ENCODE measurements at places on chromosomes 7 and 10. TPM values are rescaled to one million over a fixed set of nuclear protein-coding genes. Genes with fewer than 3 reads are reported as not detected.

Gene PPP1R3C
- total RNA-seq, result 5.7 TPM

Gene PDLIM1
- total RNA-seq, result 5.7 TPM

Gene MKX
- total RNA-seq, result 2.2 TPM

Gene CRTAC1
- total RNA-seq, result not detected

Gene KLF14
- 1.6 TPM for total RNA-seq

Gene ARHGAP22
- total RNA-seq, result not detected

GRCh38 chr10:13335881-13336280 is 12.2 kb downstream of the SEPHS1 start:
- H3K4me3 ChIP-seq, result no peak overlapping the region
- H3K4me1 ChIP-seq, result peaks cover 6% of the 10 kb centered on the region
- no peaks in the 10 kb centered on the region for H3K27me3 ChIP-seq
- DNase-seq, result no peak
- peaks cover 58% of the 10 kb centered on the region for H3K36me3 ChIP-seq

DNA sequence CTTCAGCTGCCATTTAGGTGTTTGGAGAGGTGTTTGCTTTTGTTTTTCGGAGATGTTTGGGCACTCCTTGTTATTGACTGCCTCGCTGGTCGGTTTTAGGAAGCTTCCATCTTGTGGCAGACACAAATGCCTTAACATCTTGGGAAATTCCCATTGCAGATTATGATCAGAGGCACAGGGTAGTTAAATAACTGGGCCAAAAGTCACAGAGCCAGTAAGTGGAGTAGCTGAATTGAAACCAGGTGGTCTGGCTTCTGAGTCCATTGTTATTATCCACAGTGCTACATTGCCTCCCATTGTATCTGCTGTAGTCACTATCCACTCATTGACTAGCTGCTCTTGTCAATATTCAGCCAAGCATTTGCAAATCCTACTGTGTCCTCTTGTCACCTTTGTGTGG is 138.2 kb upstream of the PLPP4 start:
- H3K4me3 ChIP-seq, result no peak overlapping the region
- H3K27me3 ChIP-seq, result peaks cover 6% of the 10 kb centered on the region
- H3K4me1 ChIP-seq, result no peaks in the 10 kb centered on the region

DNA sequence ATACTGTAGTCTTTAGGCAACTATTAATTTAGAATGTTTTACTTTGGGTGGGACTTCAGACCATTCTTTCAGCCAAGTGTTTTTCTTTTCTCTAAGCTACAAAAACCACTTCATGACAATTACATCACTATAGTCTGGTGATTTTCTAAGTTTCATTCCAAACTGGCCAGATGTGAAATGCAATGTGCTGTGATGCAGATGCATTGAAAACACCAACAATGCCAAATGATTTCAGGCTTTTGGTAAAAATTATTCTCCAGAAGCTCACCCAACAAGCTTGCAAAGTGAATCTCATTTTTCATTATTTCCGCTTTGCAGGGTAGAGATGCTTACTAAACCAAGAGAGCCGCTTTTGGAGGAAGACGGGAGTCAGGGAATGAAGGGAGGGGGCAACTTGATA is 118.4 kb upstream of the ANK3 start:
- DNase-seq, result no peak
- no peak overlapping the region for H3K4me3 ChIP-seq
- H3K27me3 ChIP-seq, result no peaks in the 10 kb centered on the region
- H3K36me3 ChIP-seq, result no peaks in the 10 kb centered on the region
- H3K27ac ChIP-seq, result no peak overlapping the region
- H3K4me1 ChIP-seq, result no peaks in the 10 kb centered on the region

DNA sequence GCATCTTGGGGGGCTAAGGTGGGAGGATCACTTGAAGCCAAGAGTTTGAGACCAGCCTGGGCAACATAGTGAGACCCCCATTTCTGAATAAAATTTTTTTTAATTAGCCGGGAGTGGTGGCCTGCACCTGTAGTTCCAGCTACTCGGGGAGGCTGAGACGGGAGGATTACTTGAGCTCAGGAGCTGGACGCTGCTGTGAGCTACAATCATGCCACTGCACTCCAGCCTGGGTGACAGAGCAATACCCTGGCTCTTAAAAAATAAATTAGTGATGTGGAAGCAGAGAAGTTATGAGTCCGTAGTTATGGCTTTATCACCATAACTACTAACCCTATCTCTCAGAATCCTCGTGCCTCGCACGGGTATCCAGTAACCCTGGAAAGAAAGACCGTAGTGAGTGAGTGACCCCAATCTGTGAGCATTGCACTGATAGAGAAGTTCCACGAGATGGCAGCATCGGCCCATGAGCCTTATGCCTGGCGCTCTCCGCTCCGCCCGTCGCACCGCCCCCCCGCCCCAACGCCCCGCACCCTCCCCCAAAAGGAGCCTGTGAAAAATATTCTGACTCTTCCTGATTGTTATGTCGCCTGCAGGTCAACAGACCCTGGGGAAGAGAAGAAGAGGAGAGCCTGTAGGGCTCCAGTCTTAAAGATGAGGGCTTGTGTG is 4.9 kb upstream of the SLC29A3 start:
- H3K4me3 ChIP-seq, result no peak overlapping the region
- peak; percentile 19 for DNase-seq
- peaks cover 5% of the 10 kb centered on the region for H3K4me1 ChIP-seq
- H3K36me3 ChIP-seq, result no peaks in the 10 kb centered on the region
- no peaks in the 10 kb centered on the region for H3K27me3 ChIP-seq

GRCh38 chr7:68613897-68614296 is 984.4 kb upstream of the AUTS2 start:
- no peaks in the 10 kb centered on the region for H3K27me3 ChIP-seq
- no peak overlapping the region for H3K27ac ChIP-seq
- no peaks in the 10 kb centered on the region for H3K4me1 ChIP-seq
- H3K4me3 ChIP-seq, result no peak overlapping the region
- no peaks in the 10 kb centered on the region for H3K36me3 ChIP-seq
- no peak for DNase-seq

DNA sequence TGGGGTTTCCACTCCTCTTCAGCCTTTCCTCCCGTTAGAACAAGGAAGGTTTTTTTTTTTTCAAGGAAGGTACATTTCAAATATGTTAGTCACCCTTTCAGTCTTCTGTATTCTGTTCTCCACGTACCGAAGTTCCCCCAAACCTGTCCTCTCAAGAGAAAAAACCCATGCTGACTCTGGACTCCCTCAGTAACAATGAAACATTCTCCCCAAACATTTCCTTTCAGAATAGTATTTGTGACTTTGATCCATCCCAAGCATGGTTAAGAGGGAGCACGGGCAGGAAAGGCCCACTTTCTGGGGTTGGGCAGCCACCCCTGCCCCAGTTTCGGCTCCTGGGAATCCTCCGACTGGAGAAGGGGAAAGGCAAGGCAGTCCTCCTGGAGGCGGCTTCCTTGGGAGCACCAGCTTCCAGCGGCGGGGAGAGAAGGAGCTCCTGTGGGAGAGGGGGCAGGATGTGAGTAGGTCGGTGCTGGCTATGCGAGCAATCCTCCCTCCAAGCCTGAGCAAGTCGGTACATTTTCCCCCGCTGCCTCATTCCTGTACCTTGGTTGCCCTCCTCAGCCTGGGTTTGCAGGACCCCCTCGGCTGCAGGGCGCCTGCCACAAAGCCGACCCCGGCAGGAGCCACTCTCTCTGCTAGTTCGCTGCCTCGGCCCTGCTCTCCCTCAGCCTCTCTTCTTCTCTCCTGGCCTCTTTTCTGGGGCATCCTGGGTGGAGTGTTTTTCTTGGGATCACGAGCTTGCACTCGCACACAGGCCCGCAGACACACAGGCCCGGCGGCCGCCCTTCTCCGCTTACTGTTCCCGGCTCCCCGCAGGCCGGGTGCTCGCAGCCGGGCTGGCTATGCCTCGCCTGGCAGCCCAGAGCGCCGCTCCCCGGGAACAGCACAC is 2.1 kb upstream of the HOXA1 start:
- H3K27ac ChIP-seq, result no peak overlapping the region
- no peaks in the 10 kb centered on the region for H3K27me3 ChIP-seq
- H3K4me1 ChIP-seq, result no peaks in the 10 kb centered on the region
- H3K36me3 ChIP-seq, result peaks cover 11% of the 10 kb centered on the region
- peak overlapping the region; percentile 65 for H3K4me3 ChIP-seq

GRCh38 chr7:152383341-152384234 is 52.2 kb downstream of the KMT2C start:
- H3K27ac ChIP-seq, result no peak overlapping the region
- H3K4me1 ChIP-seq, result no peaks in the 10 kb centered on the region
- no peak for DNase-seq
- no peaks in the 10 kb centered on the region for H3K27me3 ChIP-seq
- no peaks in the 10 kb centered on the region for H3K36me3 ChIP-seq

GRCh38 chr10:30500963-30501504 is 67.0 kb downstream of the MAP3K8 start:
- H3K4me1 ChIP-seq, result peaks cover 5% of the 10 kb centered on the region
- DNase-seq, result no peak
- no peak overlapping the region for H3K27ac ChIP-seq

- H3K36me3 ChIP-seq, result no peaks in the 10 kb centered on the region
- H3K27me3 ChIP-seq, result no peaks in the 10 kb centered on the region
- no peak for DNase-seq
- no peaks in the 10 kb centered on the region for H3K4me1 ChIP-seq
Measured at GRCh38 chr10:7649673-7650300, 17.0 kb downstream of the ITIH5 start.

- peak; percentile 84 for DNase-seq
- H3K27me3 ChIP-seq, result peaks cover 3% of the 10 kb centered on the region
- peak overlapping the region; percentile 87 for H3K27ac ChIP-seq
- no peak overlapping the region for H3K4me3 ChIP-seq
- no peaks in the 10 kb centered on the region for H3K4me1 ChIP-seq
Measured at GRCh38 chr10:14185316-14186045, 145.2 kb downstream of the FRMD4A start.

- no peaks in the 10 kb centered on the region for H3K36me3 ChIP-seq
- no peak overlapping the region for H3K4me3 ChIP-seq
- no peak for DNase-seq
- no peak overlapping the region for H3K27ac ChIP-seq
- H3K4me1 ChIP-seq, result no peaks in the 10 kb centered on the region
Measured at GRCh38 chr10:106436123-106436715, 728.3 kb downstream of the SORCS1 start.

- no peaks in the 10 kb centered on the region for H3K4me1 ChIP-seq
- H3K27me3 ChIP-seq, result no peaks in the 10 kb centered on the region
- no peak overlapping the region for H3K4me3 ChIP-seq
Measured at GRCh38 chr7:35792873-35793489, 7.9 kb upstream of the SEPTIN7 start.

GRCh38 chr10:124092860-124093773 is at the start of gene CHST15:
TSS of gene CHST15 (minus strand) at chr10:124093598. CDS start at chr10:124046212, 47,386 bp downstream.
- peaks cover 24% of the 10 kb centered on the region for H3K27me3 ChIP-seq
- DNase-seq, result peak; percentile 21
- H3K36me3 ChIP-seq, result no peaks in the 10 kb centered on the region
- H3K4me1 ChIP-seq, result no peaks in the 10 kb centered on the region

- no peak overlapping the region for H3K4me3 ChIP-seq
- no peaks in the 10 kb centered on the region for H3K36me3 ChIP-seq
- peaks cover 8% of the 10 kb centered on the region for H3K4me1 ChIP-seq
- H3K27me3 ChIP-seq, result no peaks in the 10 kb centered on the region
Measured at GRCh38 chr7:105715528-105715927, 134.2 kb upstream of the EFCAB10 start.

DNA sequence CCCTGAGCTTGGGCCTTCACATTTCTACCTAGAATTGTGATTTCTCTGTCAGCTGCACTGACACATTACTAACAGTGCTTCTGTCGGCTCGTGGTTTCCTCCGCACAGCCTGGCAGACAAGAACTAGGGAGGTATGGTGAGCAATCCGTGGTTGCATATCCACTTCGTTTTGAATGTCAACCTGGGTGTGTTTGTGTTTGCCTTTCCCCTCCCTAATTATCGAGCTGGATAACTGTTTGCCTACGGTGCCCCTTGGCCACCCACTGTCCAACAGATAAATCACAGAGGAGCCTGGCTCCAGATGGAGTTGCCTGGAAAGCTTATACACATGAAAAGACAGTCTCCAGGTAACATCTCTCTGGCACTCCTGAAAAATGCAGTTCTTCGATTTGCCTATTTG is 228.8 kb downstream of the TRIL start:
- peaks cover 4% of the 10 kb centered on the region for H3K4me1 ChIP-seq
- peaks cover 12% of the 10 kb centered on the region for H3K36me3 ChIP-seq
- H3K4me3 ChIP-seq, result no peak overlapping the region
- no peaks in the 10 kb centered on the region for H3K27me3 ChIP-seq

DNA sequence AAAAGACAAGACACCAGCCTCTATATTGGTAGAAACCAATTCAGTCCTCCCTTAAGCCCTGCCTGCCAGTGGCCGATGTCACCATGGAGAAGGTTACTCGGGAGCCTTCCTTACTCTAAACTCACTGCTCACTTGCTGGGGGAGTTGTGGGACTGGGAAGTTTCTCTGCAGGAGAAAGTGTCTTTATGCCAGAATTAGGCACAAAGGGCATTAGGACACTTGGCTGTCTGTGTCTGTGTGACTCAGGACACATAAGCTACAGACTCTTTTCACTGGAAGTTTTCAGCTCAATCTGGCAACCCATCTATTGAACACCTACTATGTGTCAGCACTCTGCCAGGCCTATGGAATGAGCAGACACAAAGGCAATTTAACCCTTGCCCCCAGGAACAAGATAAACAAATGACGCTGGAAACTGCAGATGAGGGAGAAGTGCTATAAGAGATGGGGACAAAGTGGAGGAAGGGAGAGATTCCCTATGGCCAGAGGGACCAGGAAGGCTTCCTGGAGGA is 49.5 kb upstream of the CACUL1 start:
- H3K4me1 ChIP-seq, result peaks cover 3% of the 10 kb centered on the region
- no peak overlapping the region for H3K27ac ChIP-seq
- 0 out of 2 replicates have a peak, but pooled peaks cover 7% of the 10 kb centered on the region for H3K27me3 ChIP-seq
- no peak for DNase-seq

GRCh38 chr7:148436571-148436970 is 154.0 kb upstream of the C7orf33 start:
- no peaks in the 10 kb centered on the region for H3K4me1 ChIP-seq
- H3K36me3 ChIP-seq, result no peaks in the 10 kb centered on the region
- no peak overlapping the region for H3K4me3 ChIP-seq
- peaks cover 4% of the 10 kb centered on the region for H3K27me3 ChIP-seq

DNA sequence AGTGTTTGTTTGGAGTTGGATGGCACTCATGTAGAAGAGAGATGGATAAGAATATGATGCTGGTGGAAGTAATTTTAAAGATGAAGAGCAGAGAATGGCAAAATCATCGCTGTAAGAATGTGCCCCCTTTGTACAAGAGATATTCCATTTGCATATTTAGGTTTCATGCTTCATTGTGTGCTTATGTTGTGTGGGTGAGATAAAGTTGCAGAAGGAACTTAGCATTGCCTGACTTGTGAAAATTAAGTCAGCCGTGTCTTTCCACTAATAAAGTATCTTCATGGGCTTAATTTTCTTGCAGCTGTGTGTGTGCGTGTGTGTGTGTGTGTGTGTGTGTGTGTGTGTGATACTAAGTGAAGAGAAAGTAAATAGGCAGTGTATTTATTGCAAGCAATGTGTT is 381.9 kb downstream of the OTUD1 start:
- H3K27me3 ChIP-seq, result no peaks in the 10 kb centered on the region
- H3K36me3 ChIP-seq, result no peaks in the 10 kb centered on the region
- H3K4me1 ChIP-seq, result no peaks in the 10 kb centered on the region
- H3K27ac ChIP-seq, result no peak overlapping the region
- DNase-seq, result no peak

DNA sequence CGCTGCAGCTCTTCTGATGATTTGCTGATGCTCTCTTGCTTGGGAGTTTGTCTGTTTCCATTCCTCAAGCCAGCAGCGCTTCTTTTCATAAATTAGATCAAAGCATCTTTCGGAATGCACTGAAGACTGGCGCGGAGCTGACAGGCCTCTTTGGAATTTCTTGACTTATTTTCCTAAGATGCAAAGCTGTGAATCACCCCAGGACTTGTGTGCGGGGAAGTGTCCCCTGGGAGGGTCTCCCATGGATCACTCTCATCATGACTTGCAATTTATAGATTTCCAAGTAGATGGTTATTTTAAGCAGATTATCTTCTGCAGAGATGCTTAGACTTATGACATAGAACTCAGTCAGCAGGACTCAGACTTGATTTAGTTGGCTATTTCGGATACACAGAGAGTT is 467.2 kb downstream of the TCERG1L start:
- H3K27ac ChIP-seq, result no peak overlapping the region
- H3K27me3 ChIP-seq, result no peaks in the 10 kb centered on the region
- DNase-seq, result no peak
- H3K4me1 ChIP-seq, result no peaks in the 10 kb centered on the region

Measured in SJCRH30 (cell line).